Gastroesophageal sphincter (tissue), 4 donors: ENCODE measurements at places on chromosomes 1 and 21.

DNA sequence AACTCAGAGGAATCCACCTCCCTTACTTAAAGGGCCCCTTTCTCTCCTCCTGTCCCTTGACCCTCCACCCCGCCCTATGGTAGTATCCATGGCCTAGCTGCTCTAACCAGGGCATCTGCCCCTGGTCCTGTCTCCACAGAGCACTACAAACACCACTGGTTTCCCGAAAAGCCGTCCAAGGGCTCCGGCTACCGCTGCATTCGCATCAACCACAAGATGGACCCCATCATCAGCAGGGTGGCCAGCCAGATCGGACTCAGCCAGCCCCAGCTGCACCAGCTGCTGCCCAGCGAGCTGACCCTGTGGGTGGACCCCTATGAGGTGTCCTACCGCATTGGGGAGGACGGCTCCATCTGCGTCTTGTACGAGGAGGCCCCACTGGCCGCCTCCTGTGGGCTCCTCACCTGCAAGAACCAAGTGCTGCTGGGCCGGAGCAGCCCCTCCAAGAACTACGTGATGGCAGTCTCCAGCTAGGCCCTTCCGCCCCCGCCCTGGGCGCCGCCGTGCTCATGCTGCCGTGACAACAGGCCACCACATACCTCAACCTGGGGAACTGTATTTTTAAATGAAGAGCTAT, 1.7 kb downstream of the BTG2 start:
- peak overlapping the region; percentile 95 for H3K27ac ChIP-seq
- peak overlapping the region; percentile 92 for H3K4me3 ChIP-seq
- peaks cover 3% of the 10 kb centered on the region for H3K4me1 ChIP-seq
- H3K36me3 ChIP-seq = no peaks in the 10 kb centered on the region

DNA sequence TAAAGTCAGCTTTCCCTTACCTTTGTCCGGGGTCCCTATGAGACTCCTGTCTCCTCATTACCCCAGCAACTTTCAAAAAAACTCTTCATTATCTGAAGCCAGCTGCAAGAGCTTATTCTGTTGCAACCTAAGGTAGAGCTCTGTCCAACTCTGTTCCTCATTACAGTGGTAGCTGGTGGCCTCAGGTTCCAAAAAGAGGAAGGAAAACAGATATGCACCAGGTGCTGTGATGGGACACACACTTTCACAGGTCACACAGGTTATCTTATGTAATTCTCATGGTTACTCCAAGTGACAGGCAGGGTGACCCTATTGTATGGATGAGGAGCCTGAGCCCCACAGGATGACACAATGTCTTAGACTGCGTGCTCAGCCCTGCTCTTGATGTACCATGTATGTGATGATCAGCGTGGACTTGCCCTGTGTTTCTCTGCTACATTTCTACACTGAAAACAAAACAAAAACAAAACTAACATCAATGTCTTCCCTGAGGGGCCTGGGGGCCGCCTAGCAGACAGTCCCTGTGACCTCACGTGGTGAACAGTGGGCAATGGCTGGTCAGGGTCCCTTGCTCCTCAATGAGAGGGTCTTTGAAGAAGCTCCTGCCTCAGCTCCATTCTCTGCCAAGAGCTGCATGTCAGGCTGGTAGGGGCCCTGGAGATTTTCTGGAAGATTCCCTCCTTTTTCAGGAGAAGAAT, 9.7 kb upstream of the TENT5C start:
- ATAC-seq = no peak
- no peak overlapping the region for H3K27ac ChIP-seq
- no peaks in the 10 kb centered on the region for H3K27me3 ChIP-seq
- no peaks in the 10 kb centered on the region for H3K36me3 ChIP-seq

DNA sequence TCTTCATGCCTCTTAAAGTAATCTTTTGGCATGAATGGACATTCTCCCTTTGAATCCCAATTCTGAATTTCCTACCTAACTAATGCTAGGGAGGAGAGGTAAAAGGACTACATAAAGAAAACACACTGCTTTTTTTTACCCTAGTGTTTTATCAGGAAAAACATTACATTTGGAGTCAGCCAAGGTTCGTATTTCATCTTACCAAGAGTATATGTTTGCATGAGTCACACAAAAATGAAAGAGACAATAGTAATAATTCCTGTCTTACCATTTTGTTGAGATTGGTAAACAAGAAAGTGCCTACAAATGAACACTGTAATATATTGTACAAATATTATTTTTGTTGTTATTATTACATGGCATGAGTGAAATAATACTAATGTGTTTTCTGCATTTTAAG, 112.9 kb upstream of the WARS2 start:
- H3K36me3 ChIP-seq = no peaks in the 10 kb centered on the region
- ATAC-seq = no peak
- H3K27ac ChIP-seq = no peak overlapping the region

DNA sequence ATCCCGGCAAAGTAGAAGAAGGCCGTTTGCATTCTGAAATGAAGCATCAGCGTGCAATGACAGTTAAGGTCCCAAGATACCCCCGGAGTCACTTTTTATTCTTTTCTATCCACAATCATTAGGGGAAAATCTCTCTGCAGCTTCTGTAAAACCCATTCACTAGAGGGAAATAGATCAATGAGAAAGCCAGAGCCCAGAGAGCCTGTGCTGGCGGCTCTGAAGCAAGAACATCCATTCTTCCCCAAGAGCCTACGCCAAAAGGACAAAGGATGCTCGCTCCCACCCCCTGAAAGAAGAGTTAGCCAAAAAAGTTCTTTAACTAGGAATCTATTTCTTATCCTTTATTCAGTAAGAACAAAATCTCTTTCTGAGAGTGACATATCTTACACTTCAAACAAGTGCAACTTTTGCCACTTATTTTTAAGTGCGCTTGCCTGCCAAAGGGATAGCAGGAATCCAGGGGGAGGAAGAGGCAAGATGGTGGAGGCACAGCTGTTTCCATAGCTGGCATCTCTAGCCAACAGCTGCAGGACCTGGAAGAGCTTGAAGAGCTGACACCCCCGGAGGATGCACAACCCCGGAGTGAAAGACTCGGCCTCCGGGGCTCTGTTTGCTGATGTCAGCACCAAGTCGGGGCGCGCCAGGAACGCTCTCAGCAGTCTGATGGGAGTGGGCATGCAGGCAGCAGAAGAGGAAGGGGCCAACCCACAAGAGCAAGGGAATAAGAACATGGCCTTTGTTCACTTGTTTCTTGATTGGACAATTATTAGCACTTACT, 68.7 kb downstream of the KCNN3 start:
- H3K27ac ChIP-seq = no peak overlapping the region
- H3K27me3 ChIP-seq = no peaks in the 10 kb centered on the region
- H3K4me3 ChIP-seq = no peak overlapping the region
- H3K4me1 ChIP-seq = no peaks in the 10 kb centered on the region
- no peak for ATAC-seq

DNA sequence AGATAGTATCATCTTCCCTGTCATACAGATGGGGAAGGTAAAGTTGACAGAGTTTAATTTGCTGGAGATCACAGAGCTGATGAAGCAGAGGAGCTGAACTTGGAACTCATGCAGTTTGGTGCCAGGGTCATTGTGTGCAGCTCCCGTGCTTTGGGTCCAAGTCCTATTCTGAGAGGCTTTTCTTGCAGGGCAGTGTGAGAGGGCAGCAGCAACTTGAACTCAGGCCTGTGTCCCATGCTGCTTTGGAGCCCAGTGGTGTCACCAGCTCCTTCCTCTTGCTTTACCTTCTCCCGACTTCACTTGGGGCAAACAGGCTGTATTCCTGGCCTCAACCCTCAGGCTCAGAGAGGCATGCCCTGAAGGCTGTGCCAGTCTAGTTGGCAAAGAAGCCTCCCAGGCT, 24.7 kb downstream of the INAVA start:
- no peak for ATAC-seq
- H3K4me1 ChIP-seq = no peaks in the 10 kb centered on the region
- no peaks in the 10 kb centered on the region for H3K36me3 ChIP-seq
- no peak overlapping the region for H3K27ac ChIP-seq
